Activated CD8-positive, alpha-beta memory T cell treated with anti-CD3 and anti-CD28 coated beads, Interleukin-2, amount 50 U/mL, for 48 hours (primary cell): ENCODE measurements at places on chromosomes 2 and 18.

- no peak for DNase-seq
Measured at GRCh38 chr2:12727065-12727464, 10.3 kb downstream of the TRIB2 start.

DNA sequence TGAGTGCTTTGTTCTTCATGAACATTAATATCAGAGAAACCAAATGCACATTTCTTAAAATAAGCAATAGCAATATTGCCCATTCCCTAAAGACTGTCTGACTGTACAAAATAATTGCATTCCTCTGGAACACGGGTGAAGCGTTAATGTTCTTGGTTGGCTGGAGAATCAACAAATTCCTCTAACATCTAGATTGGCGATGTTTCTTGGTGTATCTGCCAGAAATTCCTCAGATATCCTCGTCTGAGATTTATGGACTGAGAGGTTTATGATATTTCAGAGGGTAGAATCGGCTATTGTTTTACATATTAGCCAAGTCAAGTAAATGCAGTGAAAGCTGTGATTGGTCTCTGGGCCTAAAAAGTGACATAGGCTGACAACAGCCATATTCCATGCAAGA lies 27.1 kb upstream of the SPTBN1 start:
- DNase-seq: no peak

GRCh38 chr2:241111440-241111805 lies 9.3 kb upstream of the MTERF4 start:
- DNase-seq: peak; percentile 65

GRCh38 chr2:97914691-97915213 lies 81.0 kb downstream of the TMEM131 start:
- no peak for DNase-seq

DNA sequence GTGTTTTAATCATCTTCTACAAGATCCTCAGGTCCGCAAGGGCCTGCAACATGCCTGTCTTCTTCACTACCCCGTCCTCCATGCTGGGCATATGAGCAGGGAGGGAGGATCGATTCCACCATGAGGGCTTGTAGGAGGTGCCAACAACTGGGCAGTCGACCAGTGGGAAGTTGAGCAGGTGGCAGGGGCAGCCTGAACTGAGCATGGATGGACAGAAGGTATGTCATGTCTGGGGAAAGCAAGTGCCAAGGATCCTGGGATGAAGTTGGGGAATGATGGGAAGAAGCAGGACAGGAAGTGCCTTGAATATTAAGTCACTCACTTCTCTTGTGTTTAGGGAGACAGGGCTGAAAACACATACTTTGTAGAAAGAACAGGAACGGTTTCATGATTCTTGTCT lies 44.7 kb downstream of the CTIF start:
- no peak for DNase-seq

- peak; percentile 28 for DNase-seq
Measured at GRCh38 chr2:239947729-239948045, 77.5 kb downstream of the NDUFA10 start.

- DNase-seq: no peak
Measured at GRCh38 chr18:37572736-37573135, 7.1 kb upstream of the CELF4 start.

- DNase-seq: no peak
Measured at GRCh38 chr2:63992061-63992685, 27.1 kb downstream of the VPS54 start.

DNA sequence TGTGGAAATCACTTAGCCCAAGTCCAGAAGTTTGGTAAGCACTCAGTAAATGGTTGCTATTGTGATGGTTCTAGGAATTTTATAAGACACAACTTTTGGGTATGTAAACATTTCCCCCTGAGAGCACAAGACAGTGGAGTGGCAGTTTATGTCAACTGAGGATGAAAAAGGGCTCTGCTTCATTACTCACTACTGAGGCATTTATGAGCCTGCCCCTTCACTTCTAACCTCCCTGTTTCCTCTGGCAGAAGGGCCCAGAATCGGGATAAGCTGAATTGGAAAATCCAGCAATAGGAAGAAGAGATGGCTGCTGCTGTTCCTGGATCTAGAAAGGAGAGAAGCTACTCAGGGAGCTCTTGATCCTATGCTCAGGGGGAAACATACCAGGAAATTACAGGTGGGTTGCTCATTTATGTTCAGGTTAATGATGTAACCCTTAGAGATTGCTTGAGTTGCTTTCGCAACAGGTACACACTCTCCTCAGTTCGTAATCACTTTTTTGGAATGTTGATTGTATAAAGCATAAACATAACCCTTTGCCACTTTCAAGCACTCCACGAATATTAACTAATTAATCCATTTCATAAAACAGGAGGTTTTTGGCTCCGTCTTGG lies 46.3 kb downstream of the ADCYAP1 start:
- DNase-seq: no peak

DNA sequence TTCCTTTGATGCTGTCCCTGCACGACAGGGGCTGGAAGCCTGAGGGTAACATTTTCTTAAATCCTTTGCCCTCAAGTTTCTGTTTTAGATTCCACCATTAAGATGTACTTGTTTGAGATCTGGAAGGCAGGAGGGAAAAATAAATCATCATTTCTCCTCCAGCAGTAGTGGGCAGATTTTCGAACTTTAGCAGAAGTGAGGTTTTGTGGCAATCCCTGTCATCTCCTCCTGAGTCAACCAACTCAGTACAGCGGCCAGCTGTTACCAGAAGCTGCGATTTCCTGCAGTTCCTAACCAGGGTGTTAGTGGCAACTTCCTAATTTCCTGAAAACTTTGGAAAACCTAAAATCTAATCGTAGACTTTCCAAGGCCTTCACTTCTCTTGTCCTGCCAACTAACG lies 517.2 kb upstream of the ACVR2A start:
- no peak for DNase-seq

DNA sequence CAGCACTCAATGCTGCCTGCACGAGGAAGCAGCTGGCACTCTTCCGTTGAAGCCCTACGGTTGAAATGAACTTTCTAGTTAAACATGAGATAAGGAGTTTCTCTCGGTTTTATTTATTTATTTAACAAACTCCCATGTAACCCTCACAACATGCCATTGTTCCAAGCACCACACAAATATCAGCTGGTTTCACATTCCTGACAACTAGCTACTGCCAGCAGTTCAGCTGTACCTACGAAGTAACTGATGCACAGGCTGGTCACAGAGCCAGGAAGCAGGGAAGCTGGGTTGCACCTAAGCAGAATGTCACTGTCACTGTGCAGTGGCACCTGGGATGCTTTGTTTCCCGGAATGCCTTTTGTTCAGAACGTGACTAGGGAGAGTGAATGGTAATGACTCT lies 18.1 kb downstream of the TIMM21 start:
- no peak for DNase-seq

DNA sequence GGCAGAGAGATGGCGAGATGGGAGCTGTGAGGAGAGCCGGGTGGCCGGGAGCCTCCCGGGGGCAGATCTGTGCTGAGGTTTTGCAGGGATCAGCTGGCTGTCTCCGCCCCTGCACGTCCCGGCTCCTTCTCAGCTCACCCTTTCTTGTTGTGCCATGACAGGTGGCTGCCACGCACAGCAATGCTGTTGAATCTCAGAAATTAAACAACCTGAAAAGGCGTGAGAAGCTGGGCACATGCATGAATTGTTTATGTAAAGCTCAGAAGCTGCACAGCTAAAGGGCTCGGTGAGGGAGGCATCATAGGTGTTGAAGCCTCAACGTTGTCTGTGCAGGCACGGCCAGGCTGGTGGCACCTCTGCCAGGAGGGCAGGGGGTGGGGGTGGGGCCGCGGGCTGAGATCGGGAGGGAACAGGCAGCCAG lies 858 bp upstream of the RTP5 start:
- DNase-seq: no peak

GRCh38 chr18:69216321-69216720 lies 184.4 kb upstream of the DOK6 start:
- DNase-seq: no peak

GRCh38 chr18:9661564-9661963 lies 46.5 kb upstream of the RAB31 start:
- no peak for DNase-seq

DNA sequence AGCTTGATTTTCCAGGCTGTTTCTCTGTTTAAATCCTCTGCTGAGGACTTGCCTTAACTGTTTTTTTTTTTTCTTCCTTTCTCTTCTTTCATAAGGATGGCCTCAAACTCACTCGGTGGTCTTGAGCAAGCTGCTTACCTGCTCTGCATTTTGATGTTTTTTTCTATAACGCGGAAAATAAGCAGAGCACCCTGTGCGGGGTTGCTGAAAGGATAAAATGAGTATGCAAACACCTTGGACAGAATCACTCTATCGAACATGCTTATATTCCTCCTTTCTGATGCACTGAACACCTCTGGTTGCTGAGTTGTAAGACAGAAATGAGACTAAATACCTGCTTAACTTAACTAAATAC lies 41.1 kb upstream of the DSC1 start:
- DNase-seq: no peak

GRCh38 chr2:68860111-68860510 lies 11.1 kb downstream of the BMP10 start:
- no peak for DNase-seq
